ENCODE measurements at places on chromosomes 2 and 18. TPM values are rescaled to one million over a fixed set of nuclear protein-coding genes. Genes with fewer than 3 reads are reported as not detected.

XRCC5 gene
- polyA plus RNA-seq: 364 TPM

C18orf54 gene
- polyA plus RNA-seq: 11.0 TPM

PARD6G gene
- polyA plus RNA-seq: 30.2 TPM

ANKRD30B gene
- 0.16 TPM for polyA plus RNA-seq

RAB6C gene
- 0.64 TPM for polyA plus RNA-seq

CHRND gene
- polyA plus RNA-seq: 0.40 TPM

IL37 gene
- not detected for polyA plus RNA-seq

LRRC30 gene
- 0.18 TPM for polyA plus RNA-seq

WDR12 gene
- polyA plus RNA-seq: 135 TPM

ZNF892 gene
- 3.9 TPM for polyA plus RNA-seq

UGT1A3 gene
- not detected for polyA plus RNA-seq

CFAP65 gene
- polyA plus RNA-seq: 0.40 TPM

DSG1 gene
- 0.06 TPM for polyA plus RNA-seq

SERPINB11 gene
- polyA plus RNA-seq: not detected

LOXHD1 gene
- 0.68 TPM for polyA plus RNA-seq

SMAD7 gene
- 65.1 TPM for polyA plus RNA-seq
